ENCODE measurements at places on chromosomes 3 and 15. TPM values are rescaled to one million over a fixed set of nuclear protein-coding genes. Genes with fewer than 3 reads are reported as not detected.

DNA sequence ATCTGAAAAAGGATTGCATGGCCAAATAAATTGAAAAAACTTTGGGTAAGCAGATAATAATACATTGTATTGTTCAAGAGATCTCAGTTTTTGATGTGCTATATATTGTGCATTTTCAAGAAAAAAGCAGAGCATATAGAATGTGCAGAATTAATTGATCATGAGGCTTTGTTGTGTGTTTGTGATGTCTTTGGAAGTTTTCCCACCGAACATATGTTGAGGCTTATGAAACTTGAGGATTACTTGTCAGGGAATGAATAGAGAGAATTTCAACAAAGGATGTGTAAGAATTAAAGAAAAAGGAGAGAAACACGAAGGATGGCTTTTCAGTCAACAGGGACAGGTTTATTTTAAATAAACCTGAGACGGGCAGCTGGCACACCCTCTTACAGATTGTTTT, 232.5 kb upstream of the POU1F1 start:
- no peak for DNase-seq

GRCh38 chr15:66907826-66908743, 157.3 kb upstream of the SMAD3 start:
- no peak for DNase-seq

DNA sequence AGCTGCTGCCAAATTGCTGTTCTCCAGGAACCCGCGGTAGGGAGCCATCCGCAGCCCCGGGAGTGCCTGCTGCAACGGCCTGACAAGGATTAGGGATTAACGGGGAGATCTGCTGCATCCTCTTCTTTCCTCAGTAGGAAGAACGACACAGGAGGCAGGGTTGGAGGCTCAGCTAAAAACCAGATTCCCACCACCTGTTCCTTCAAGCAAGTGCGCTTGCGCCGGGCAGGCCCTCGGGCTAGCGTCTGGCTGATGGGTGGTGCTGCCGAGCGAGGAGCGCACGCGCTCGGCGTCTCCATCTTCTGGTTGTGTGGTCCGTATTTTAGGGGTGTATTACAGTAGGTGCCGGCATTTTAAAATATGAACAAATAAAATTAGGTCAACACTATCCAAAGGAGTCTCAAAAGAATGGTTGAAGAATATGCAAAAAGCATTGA, 25.4 kb upstream of the SLC25A26 start:
- DNase-seq: peak; percentile 63

DNA sequence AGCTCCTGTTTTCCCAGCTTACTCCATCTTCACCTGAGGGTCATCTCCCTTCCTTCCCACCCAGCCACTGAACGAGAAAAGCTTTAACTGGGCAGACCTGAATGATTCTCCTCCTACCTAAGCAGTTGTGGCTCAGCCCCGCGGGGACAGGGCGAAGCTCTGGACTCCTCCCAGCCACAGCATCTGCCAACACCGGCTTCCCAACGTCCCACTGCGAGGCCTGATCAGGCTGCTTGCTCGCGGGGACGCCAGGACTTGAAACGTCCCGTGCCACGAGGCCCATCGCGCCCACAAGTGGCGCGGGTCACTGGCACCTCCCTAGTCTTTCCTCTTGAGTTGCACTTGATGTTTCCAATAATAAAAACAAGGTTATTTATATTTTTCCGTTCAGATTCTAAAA, at the start of gene SPATA16:
TSS of gene SPATA16 (minus strand) at position 250 of the 400 bp plus-strand sequence. CDS start 23,504 bp downstream, outside the sequence.
- no peak for DNase-seq

GRCh38 chr15:20358779-20359414, 182.7 kb downstream of the GOLGA6L6 start:
- no peak for DNase-seq

DNA sequence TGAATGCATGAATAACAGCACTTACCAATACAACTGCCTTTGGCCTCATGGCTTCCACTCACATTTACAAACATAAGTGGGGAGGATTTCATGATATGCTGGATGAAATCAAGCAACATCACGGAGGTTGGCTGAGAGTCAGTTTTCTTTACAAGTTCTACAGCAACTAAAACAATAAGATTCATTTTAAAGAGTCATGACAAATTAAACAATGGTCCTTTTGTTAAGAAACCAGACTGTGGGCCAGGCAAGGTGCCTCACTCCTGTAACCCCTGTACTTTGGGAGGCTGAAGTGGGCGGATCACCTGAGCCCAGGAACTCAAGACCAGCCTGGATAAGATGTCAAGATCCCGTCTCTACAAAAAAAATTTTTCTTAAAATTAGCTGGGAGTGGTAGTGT, 12.4 kb downstream of the ATR start:
- no peak for DNase-seq

SAMMSON gene
- 0.38 TPM for polyA plus RNA-seq

DNA sequence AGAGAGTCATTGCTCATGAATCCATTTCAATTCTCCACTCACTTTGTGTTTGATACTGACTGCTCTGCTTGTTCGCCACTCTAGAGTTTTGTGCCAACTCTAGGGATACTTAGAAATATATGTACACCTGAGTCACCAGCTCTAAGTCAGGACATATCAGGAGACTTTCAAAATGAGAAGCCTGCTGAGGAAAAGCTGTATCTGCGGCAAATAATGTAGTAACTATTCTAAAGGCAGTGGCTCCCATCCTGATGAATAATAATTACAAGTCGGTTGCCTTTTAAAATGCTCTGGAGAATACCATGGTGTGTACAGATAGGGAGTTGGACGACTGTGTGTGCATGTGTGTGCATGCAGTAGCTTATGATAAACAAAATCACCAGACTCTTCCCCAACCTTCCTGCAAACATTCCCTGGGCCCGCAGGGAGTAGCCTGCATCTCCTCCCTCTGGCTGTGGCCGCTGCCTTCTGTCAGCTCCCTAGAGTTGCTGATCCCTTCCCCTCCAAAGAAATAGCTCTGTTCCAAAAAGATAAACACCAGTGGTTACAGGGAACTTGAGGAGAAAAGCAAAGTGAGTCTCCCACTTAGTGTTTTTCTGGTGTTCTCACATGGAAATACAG, 346.3 kb upstream of the UMPS start:
- no peak for DNase-seq

DNA sequence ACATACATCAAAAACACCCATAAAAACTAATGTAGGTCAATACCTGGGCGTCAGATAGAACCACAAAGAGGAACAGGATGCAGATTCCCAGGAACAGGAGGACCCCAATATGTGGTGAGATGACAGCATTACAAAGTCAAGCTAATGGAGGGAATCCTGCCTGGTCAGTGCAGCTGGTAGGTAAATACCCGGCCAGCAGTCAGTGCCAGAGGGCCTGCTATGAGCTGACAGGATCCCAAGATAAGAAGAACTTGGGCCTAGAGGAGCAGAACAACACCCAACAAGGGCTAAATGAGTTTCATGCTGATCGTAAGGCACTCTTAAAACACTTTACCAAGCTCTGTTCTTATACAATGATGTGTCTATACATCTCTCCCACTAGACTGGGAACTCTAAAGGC, 61.2 kb upstream of the KCNMB2 start:
- DNase-seq: no peak

GRCh38 chr3:32646761-32647160, 38.2 kb upstream of the CNOT10 start:
- DNase-seq: no peak

DNA sequence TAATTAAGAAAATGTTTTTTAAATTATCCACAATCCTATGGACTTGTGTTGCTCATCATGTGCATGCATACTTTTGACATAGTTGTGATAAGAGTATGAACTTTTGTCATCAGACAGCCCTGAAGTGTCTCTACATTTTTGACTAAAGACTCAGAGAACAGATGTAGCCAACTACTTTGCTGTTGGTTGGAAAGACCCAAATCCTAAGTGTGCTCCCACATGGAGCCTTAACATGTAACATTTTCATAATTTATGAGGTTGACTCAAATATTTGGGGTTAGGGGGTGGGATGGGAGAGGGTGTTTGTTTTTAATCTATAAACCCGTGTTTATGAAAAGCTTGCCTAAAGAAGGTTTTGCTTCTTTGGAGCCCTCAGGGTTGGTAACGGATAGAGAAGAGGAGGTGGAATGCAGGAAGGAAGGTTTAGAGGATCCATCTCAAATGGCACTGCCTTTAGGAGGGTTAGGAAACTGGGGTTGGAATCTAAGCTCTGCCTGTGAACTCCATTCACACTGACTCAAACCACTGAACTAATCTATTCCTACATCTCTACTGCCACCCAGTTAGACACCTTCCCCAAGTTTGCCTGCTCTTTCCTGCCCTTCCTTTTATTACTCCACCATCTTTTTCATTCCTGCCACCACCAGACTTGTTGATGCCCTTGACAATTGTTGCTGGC, 3.7 kb downstream of the BOC start:
- no peak for DNase-seq

BCL2A1 gene
- 0.50 TPM for polyA plus RNA-seq

EFCC1 gene
- 5.2 TPM for polyA plus RNA-seq

RASSF1 gene
- polyA plus RNA-seq: 12.5 TPM

SPSB4 gene
- 0.07 TPM for polyA plus RNA-seq

- no peak for DNase-seq
These were observed 209.8 kb downstream of the NR2F2 start for GRCh38 chr15:96540283-96540682.

- no peak for DNase-seq
These were observed 294.8 kb downstream of the PLCL2 start for GRCh38 chr3:17179381-17180205.

SH3GL3 gene
- 4.9 TPM for polyA plus RNA-seq

DNA sequence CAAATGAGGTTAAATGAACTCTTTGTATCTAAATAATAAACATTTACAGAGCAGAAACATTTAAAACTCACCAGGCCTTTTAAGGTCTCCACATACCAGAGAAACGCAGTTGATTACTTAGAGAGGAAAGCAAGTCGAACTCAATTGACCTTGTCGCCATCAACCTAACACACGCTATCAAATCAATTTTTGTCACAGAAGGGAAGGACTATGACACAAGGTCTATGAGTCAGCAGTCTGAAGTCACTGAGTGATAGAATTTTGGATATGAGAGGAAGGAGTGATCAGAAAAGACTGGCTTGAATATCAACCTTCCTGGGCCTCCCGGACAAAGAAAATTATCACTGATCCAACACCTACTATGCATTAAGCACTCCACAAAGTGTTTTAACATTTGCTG, 514.4 kb upstream of the ZNF385D start:
- DNase-seq: no peak

All from ovary (tissue), 10 donors.